ENCODE measurements at places on chromosomes 12 and 14.

DNA sequence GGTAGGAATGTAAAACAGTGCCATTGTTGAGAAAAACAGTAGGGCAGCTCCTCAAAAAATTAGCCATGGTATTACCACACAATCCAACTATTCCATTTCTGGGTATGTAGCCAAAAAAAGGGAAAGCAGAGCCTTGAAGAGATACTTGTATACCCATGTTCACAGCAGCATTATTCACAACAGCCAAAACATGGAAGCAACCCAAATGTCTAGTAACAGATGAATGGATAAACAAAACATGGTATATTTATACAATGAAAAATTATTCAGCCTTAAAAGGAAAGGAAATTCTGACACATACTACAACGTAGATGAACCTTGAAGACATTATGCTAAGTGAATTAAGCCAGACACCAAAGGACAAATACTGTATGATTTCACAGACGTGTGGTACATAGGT, 67.6 kb upstream of the GNG2 start:
- DNase-seq, result no peak

DNA sequence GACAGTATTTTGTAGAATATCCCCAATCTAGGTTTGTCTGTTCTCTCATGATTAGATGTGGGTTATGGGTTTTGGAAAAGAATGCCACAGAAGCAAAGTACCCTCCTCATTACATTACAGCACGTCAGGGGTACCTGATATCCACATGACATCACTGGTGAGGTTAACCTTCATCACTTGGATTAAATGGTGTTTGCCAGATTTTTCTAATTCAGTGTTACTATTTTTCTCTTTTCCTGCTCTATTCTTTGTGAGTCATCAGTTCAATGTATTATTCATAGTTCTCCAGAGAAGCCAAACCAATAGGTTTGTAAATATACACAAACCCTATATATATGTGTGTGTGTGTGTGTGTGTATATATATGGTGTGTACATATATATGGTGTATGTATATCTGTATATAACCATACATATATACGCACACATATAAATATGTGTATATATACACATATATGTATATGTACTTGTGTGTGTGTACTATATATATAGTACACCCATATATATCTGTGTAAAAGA, 131.4 kb downstream of the LMNTD1 start:
- DNase-seq, result no peak

DNA sequence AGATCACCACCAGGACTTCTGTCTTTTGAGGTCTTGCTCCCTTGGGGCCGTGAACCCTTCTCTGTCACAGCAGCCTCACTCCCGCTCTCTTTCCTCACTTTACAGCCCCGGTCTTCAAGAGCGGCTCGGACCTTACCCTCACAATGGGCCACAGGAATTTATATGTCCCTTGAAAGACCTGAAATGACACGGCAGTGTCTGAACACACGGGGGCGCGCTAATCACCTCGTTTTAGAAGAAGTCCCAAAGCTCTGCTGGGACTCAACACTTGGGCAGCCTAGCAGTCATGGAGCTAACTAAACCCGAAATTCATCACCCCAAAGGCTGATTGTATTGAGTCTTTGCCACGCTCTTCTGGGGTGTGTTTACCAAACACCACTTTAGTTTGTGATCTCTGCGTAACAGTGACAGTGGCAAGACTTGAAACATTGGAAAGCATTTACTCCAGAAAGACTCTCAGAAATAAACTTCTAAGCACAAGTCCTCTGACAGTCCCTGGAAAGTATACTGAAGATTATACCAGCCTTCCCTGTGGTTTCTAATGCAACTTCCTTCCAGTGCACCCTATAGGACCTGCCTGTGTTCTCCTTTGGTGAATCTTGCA, 29.0 kb downstream of the SERPINA11 start:
- DNase-seq, result peak; percentile 71

- DNase-seq, result no peak
These were observed 775 bp downstream of the GABARAPL1 start for GRCh38 chr12:10213168-10214135.

DNA sequence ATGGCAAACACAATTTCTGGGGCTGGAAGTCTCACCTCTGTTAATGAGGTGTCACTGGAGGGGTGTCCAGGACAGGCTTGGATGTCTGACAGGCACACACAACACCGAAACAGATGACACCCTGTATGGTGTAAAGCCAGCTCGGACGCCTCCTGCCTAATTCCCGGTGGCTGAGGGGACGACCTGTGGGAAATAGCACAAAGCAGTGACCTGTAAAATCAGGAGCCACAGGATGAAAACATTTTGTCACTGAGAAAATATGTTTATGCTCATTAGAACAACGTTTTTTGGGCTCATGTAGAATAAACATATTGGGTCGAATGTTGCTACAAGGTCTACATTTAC, 285.0 kb upstream of the RTL1 start:
- DNase-seq, result no peak

DNA sequence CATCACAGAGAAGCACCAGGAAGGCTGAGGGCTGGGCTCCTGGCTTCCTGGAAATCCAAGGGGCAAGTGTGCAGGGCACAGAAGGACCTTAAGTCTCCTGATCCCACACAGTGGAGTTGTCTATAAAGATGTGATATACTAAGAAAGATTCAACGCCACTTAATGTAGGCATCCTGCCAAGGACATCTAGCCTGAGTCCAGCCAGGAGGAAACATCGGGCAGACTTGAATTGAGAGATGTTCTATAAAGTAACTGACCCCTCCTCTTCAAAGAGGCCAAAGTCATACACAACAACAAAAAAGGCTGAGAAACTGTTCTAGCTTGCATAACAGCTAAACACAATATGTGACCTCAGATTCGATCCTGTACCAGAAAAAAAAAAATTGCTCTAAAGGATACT, 299.5 kb upstream of the NOS1 start:
- DNase-seq, result no peak

- no peak for DNase-seq
These were observed 238.1 kb downstream of the FOXN3 start for GRCh38 chr14:89178800-89179535.
